H4 (cell line): ENCODE measurements at places on chromosomes 16 and 17.
A peak's percentile ranks its signal among the peaks of the same experiment; 100 is the strongest.

DNA sequence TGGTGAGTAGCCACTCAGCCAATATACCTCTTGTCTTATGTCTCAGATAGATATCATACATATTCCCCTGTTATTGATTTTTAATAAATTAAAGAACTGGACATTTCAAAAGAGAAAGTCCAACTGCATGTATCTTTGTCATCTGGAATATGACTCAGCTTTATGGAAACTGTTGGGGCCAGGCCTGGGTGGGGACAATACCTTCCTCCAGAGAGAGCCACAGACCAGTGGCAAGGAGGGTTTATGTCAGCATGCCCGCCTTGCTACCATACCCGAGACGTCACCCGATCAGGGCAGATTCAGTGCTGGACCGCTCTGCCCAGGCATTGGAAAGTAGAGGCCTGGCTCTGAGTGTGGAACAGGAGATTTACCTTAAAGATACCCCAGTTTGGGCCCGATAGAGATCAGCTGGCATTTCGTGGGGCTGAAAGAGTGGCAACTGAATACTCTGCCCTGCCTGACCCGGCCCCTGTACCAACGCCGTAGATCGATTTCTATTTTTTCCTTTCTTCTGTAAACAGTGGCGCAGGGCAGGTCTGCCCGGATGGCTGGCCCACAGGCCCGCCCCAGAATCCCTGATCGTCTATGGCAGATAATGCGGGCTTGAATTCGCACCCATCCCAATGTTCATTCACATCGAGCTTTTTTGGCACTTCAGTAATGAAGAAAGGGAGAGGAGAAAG lies 158.6 kb downstream of the SALL1 start:
- DNase-seq = peak; percentile 23

GRCh38 chr17:59388069-59388556 lies 56.7 kb downstream of the YPEL2 start:
- DNase-seq = no peak

DNA sequence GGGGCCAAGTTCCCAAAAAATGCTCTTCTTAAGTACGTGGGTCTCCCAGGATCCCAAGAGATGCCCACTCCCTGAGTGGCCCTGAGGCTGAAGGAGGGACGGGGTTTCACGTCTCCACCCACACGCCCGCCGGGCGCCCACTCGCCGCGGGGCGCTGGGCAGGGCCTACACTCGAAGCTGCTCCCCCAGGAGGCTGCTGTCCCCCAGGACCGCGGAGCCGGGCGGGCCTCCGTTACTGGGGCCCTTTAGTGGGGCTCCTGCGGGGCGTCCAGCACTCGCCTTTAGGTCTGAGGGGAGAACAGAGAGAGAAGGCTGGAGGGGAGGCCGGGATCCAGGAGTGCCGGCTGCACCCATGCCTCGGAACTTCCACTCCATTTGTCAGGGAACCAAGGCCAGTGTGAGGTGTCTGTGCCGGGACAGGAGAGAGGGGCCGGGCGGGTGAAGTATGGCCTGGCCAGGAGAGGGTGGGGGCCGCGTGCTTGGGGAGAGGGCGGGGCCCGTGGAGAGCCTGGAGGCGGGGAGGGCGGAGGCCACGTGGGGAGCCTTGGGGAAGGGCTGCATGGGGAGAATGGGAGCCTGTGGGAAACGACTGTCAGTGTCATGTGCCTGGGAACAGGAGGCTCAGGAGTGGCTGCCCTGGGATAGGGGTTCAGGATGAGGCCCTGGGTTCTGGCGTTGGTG lies 18.8 kb downstream of the NUBP1 start:
- no peak for DNase-seq

- DNase-seq = peak; percentile 50
Measured at GRCh38 chr16:86761111-86762031, 183.0 kb downstream of the FOXL1 start.

GRCh38 chr17:65542610-65543009 lies 18.8 kb downstream of the AXIN2 start:
- no peak for DNase-seq
